Smooth muscle cell of bladder (primary cell): ENCODE measurements at places on chromosomes 2 and 18. TPM values are rescaled to one million over a fixed set of nuclear protein-coding genes. Genes with fewer than 3 reads are reported as not detected.

ANKRD53 gene
- 0.14 and 0.37 TPM in 2 replicates for total RNA-seq

GAD1 gene
- 0.09 and 0.28 TPM in 2 replicates for total RNA-seq

GALNT5 gene
- total RNA-seq: 26.9 and 28.8 TPM in 2 replicates

SLC9A4 gene
- under 0.01 TPM in 1 of 2 replicates, not detected in the other for total RNA-seq

DSC2 gene
- total RNA-seq: under 0.01 TPM in 1 of 2 replicates, not detected in the other

PUS10 gene
- total RNA-seq: 6.3 and 7.2 TPM in 2 replicates

CAVIN2 gene
- total RNA-seq: 10.4 and 16.4 TPM in 2 replicates

ZNF892 gene
- 3.0 and 4.7 TPM in 2 replicates for total RNA-seq

ASNSD1 gene
- 53.3 and 71.1 TPM in 2 replicates for total RNA-seq

FAM124B gene
- total RNA-seq: under 0.01 and 0.14 TPM in 2 replicates

DTNB gene
- total RNA-seq: 2.5 and 3.4 TPM in 2 replicates

PLGLB2 gene
- total RNA-seq: 0.14 and 1.1 TPM in 2 replicates

ACKR3 gene
- total RNA-seq: 23.9 and 44.9 TPM in 2 replicates

SIGLEC15 gene
- total RNA-seq: 0.14 and 0.92 TPM in 2 replicates

IL18R1 gene
- 0.85 and 1.5 TPM in 2 replicates for total RNA-seq

ANKZF1 gene
- total RNA-seq: 19.8 and 33.8 TPM in 2 replicates

WNT10A gene
- total RNA-seq: not detected in 2 replicates

IL1B gene
- 26.3 and 54.3 TPM in 2 replicates for total RNA-seq

IL18RAP gene
- not detected in 2 replicates for total RNA-seq

MCFD2 gene
- 179 and 208 TPM in 2 replicates for total RNA-seq

MRO gene
- under 0.01 and 0.18 TPM in 2 replicates for total RNA-seq

EFHD1 gene
- total RNA-seq: not detected in 2 replicates

VAMP5 gene
- total RNA-seq: 32.8 and 39.0 TPM in 2 replicates

GAREM1 gene
- 4.1 and 4.3 TPM in 2 replicates for total RNA-seq
